ENCODE measurements at places on chromosomes 1 and 21. TPM values are rescaled to one million over a fixed set of nuclear protein-coding genes. Genes with fewer than 3 reads are reported as not detected.

Gene LCE1E
- not detected for total RNA-seq

Gene KLF17
- total RNA-seq, result not detected

Gene ESRRG
- total RNA-seq, result 1.7 TPM

Gene IL20
- not detected for total RNA-seq

Gene CNN3
- total RNA-seq, result 213 TPM

DNA sequence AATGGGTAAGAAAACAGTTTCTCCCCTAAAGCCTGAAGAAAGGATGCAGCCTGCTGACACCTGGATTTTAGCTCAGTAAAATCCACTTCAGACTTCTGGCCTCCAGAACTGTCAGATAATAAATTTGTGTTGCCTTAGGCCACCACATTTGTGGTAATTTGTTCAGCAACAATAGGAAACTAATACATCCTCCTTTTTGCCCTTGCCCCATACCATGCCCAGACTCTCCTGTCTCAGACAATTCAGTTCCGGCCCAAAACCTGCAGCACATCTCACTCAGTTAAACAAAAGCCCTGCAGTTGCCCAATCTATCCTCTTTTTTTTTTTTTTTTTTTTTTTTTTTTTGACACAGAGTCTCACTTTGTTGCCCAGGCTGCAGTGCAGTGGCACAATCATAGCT, 25.8 kb downstream of the SMIM12 start:
- no peak for DNase-seq
- H3K36me3 ChIP-seq, result no peaks in the 10 kb centered on the region
- H3K4me3 ChIP-seq, result no peak overlapping the region
- no peaks in the 10 kb centered on the region for H3K27me3 ChIP-seq

- DNase-seq, result no peak
- no peak overlapping the region for H3K4me3 ChIP-seq
- no peaks in the 10 kb centered on the region for H3K36me3 ChIP-seq
- H3K27ac ChIP-seq, result no peak overlapping the region
These were observed 1.8 kb downstream of the ESPN start for GRCh38 chr1:6426277-6426971.

DNA sequence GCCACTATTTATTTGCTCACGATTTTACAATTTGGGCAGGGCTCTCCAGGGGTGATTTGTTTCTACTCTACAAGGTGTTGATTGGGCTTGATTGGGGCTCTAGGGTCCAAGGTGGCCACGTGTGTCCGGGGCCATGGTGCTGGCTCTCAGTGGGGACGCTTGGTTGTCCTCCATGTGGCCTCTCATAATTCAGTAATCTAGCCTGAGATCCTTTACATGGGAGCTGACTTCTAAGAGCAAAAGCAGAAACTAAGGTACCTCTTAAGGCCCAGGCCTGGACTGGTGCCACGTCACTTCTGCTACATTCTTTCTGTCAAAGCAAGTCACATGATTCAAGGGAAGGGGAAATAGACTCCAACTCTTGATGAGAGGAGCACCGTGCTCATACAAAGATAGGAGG, 8.1 kb upstream of the PSRC1 start:
- DNase-seq, result no peak
- H3K4me1 ChIP-seq, result no peaks in the 10 kb centered on the region
- no peaks in the 10 kb centered on the region for H3K36me3 ChIP-seq
- H3K27me3 ChIP-seq, result no peaks in the 10 kb centered on the region
- H3K4me3 ChIP-seq, result no peak overlapping the region

- no peaks in the 10 kb centered on the region for H3K36me3 ChIP-seq
- DNase-seq, result peak; percentile 39
- no peaks in the 10 kb centered on the region for H3K4me1 ChIP-seq
- no peak overlapping the region for H3K27ac ChIP-seq
- H3K27me3 ChIP-seq, result no peaks in the 10 kb centered on the region
These were observed 20.0 kb upstream of the BRDT start for GRCh38 chr1:91929250-91929649.

GRCh38 chr1:149925345-149925744, 2.3 kb downstream of the SF3B4 start:
- no peaks in the 10 kb centered on the region for H3K27me3 ChIP-seq
- H3K4me1 ChIP-seq, result peaks cover 16% of the 10 kb centered on the region
- H3K4me3 ChIP-seq, result no peak overlapping the region
- DNase-seq, result no peak
- H3K27ac ChIP-seq, result no peak overlapping the region
- no peaks in the 10 kb centered on the region for H3K36me3 ChIP-seq

DNA sequence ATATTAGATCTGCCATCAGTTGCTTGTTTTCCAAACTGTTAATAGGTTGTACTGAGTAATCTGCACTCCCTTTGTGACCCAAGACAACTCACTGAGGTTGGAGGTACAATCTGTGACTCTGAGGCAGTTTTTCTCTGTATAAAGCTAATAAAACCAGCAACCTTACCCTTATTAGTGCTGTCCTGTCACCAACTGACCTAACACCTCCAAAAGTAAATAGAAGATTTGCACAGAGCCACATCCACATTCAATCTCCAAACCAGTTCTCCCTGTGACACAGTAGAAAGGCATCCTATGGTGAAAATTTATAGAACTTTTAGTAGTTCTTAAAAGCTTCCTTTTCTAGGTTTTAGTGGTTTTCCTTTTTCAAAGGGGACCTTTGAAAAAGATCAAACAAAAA, 140.4 kb upstream of the ADGRL2 start:
- no peak for DNase-seq
- H3K27me3 ChIP-seq, result no peaks in the 10 kb centered on the region
- no peaks in the 10 kb centered on the region for H3K36me3 ChIP-seq
- H3K4me1 ChIP-seq, result no peaks in the 10 kb centered on the region

DNA sequence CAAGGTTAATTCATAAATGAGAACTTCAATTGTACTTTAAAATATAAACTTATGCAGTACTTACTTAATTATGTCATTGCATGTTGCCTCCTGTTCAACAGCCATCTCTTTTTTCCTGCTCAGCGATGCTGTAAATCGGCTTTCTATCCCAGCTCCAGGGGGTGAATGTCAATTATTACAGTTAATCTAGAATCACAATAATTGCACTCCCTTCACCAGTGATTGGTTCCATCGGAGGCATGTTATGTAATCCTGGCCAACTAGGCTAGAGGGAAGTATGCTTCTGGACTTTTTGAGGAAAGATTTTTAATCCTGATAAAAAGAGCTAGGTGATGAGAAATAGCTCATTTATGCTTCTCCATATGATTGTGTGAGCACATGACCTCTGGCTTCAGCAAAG, 53.8 kb upstream of the SGIP1 start:
- no peaks in the 10 kb centered on the region for H3K27me3 ChIP-seq
- H3K4me1 ChIP-seq, result no peaks in the 10 kb centered on the region
- no peak overlapping the region for H3K27ac ChIP-seq
- H3K4me3 ChIP-seq, result no peak overlapping the region
- H3K36me3 ChIP-seq, result no peaks in the 10 kb centered on the region

DNA sequence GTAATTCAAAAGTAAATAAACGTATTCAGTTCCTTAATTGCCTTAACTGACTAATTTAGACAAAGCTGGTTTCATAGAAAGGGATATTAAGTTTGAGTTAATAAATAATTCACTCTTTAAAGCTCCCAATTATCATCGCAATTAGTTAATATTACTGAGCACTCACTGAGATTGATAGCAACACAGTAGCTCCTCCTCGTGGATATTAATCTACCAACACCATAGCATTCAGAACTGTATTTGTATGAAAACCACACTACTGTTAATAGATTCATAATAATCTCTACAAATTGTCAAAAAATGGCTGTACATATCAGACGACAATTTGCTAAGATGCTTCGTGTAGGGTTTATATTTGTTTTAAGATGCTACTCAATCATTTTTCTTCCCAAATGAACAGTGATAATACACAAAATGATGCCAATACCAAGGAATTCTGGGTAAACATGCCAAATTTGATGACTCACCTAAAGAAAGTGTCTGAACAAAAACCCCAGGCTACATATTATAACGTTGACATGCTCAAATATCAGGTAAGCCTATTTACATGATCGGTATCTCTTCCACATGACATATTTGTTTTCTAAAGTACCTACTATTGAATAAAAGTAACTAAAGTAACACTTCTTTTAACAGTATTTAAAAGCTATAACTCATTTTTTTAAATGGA, 18.8 kb upstream of the DYNLT5 start:
- no peak overlapping the region for H3K4me3 ChIP-seq
- DNase-seq, result no peak
- H3K27ac ChIP-seq, result no peak overlapping the region
- no peaks in the 10 kb centered on the region for H3K27me3 ChIP-seq
- no peaks in the 10 kb centered on the region for H3K4me1 ChIP-seq
- no peaks in the 10 kb centered on the region for H3K36me3 ChIP-seq

GRCh38 chr1:154414606-154415005, 9.5 kb downstream of the IL6R start:
- no peak overlapping the region for H3K27ac ChIP-seq
- H3K4me1 ChIP-seq, result peaks cover 14% of the 10 kb centered on the region
- no peaks in the 10 kb centered on the region for H3K36me3 ChIP-seq
- H3K27me3 ChIP-seq, result no peaks in the 10 kb centered on the region
- no peak overlapping the region for H3K4me3 ChIP-seq

DNA sequence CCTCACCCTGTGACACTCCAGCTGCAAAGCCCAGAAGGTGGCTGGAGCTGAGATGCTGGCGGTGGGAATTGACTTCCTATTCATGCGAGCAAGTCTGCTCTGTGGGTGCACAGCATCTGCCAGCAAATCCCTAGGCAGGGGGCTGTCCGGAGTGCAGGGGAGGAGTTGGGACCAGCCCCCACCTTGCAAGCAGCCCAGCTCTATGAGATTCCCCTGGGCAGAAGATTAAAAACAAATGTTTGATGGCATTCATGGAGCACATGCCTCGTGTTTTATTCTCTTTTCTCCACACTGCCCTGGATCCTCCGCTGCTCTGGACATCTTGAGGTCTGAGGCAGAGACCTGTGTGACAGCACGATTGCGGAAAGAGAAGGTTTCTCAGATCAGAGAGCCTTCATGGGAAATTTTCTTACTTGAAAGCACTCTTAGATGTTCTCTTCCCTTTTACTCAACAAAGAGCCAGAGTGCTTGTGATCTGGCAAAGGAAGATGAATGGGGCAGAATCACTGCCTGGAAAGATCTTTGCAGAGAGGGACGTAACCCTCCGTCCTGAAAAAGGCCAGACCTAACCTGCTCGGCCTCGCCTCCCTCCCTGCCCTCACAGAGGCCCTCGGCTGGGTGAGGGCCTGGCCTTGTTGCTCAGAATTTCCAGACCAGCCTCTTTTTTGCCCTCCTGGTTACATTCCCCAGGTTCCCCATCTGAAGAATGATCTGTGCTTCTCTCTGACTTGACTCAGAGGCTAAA, 597.1 kb downstream of the KIF26B start:
- no peak for DNase-seq
- H3K4me1 ChIP-seq, result no peaks in the 10 kb centered on the region
- H3K36me3 ChIP-seq, result no peaks in the 10 kb centered on the region
- H3K27me3 ChIP-seq, result no peaks in the 10 kb centered on the region

DNA sequence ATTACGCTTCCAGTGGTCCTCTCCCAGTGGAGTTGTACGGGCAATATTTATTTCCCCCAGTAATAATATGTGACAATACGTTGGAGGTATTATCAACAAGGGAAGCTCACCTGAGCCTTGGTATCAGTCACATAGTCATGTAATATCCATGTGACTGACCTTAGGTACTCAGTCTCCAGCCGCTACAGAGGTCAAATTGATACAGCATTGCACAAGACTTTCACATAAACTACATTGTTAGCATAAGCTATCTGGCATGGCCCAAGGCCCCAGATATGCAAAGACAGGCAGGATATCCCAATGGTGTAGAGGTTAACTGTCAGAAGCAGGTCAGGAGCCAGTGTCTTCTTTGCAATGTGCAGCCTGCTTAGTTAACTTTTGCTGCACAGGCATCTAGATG, 15.3 kb upstream of the CHIT1 start:
- no peak overlapping the region for H3K4me3 ChIP-seq
- H3K27me3 ChIP-seq, result no peaks in the 10 kb centered on the region
- no peak for DNase-seq
- no peak overlapping the region for H3K27ac ChIP-seq

GRCh38 chr1:185315445-185316071, 1.5 kb downstream of the IVNS1ABP start:
- H3K4me3 ChIP-seq, result peak overlapping the region; percentile 90
- H3K27ac ChIP-seq, result no peak overlapping the region
- DNase-seq, result no peak
- no peaks in the 10 kb centered on the region for H3K36me3 ChIP-seq
- H3K27me3 ChIP-seq, result no peaks in the 10 kb centered on the region

- no peaks in the 10 kb centered on the region for H3K36me3 ChIP-seq
- H3K4me1 ChIP-seq, result no peaks in the 10 kb centered on the region
- no peak overlapping the region for H3K27ac ChIP-seq
- no peak for DNase-seq
- H3K27me3 ChIP-seq, result no peaks in the 10 kb centered on the region
These were observed 114.5 kb downstream of the KIAA0319L start for GRCh38 chr1:35442734-35443133.

- H3K4me3 ChIP-seq, result no peak overlapping the region
- H3K4me1 ChIP-seq, result no peaks in the 10 kb centered on the region
- H3K36me3 ChIP-seq, result no peaks in the 10 kb centered on the region
- no peak overlapping the region for H3K27ac ChIP-seq
- DNase-seq, result no peak
These were observed 8.9 kb upstream of the CD46 start for GRCh38 chr1:207742850-207743555.

GRCh38 chr1:205270764-205271163, 43.0 kb downstream of the TMCC2 start:
- H3K4me1 ChIP-seq, result peaks cover 6% of the 10 kb centered on the region
- no peaks in the 10 kb centered on the region for H3K27me3 ChIP-seq
- DNase-seq, result no peak
- no peaks in the 10 kb centered on the region for H3K36me3 ChIP-seq
- no peak overlapping the region for H3K4me3 ChIP-seq

- no peak overlapping the region for H3K27ac ChIP-seq
- peaks cover 22% of the 10 kb centered on the region for H3K4me1 ChIP-seq
These were observed 56.9 kb downstream of the NGF start for GRCh38 chr1:115281143-115281542.

DNA sequence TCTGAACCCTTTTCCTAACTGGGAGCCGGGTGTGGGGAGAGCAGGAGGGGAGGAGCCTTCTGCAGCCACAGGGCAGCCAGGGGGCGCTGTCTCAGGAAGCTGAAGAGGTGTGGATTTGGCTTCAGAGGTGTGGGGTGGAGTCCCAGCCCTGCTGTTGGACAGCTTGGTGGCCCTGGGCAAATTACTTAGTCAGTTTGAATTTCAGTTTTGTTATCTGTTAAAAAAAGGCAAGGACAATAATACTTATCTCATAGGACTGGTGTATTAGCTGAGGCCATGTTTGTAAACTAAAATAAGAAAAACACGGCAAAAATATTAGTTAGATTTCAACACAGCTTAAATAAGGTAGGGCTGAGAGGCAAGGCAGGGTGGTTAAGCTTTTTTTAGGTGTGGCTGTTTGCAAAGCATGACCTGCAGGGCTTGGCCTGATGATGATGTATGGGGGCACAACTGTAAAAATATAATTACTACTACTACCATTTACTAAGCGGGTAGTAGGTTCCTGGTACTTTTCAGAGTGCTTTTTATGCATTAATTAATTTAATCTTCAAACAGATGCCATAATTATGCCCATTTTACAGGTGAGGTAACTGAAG, 111.8 kb downstream of the PLXNA2 start:
- H3K27me3 ChIP-seq, result no peaks in the 10 kb centered on the region
- peaks cover 25% of the 10 kb centered on the region for H3K4me1 ChIP-seq
- no peaks in the 10 kb centered on the region for H3K36me3 ChIP-seq
- no peak overlapping the region for H3K4me3 ChIP-seq
- H3K27ac ChIP-seq, result no peak overlapping the region
- peak; percentile 62 for DNase-seq

- no peak overlapping the region for H3K27ac ChIP-seq
- H3K4me3 ChIP-seq, result no peak overlapping the region
- no peaks in the 10 kb centered on the region for H3K36me3 ChIP-seq
- peaks cover 4% of the 10 kb centered on the region for H3K4me1 ChIP-seq
- no peak for DNase-seq
- H3K27me3 ChIP-seq, result no peaks in the 10 kb centered on the region
These were observed 62.6 kb upstream of the MACF1 start for GRCh38 chr1:39141925-39142324.

GRCh38 chr1:205370780-205371179, 14.1 kb upstream of the KLHDC8A start:
- no peak for DNase-seq
- H3K4me1 ChIP-seq, result peaks cover 13% of the 10 kb centered on the region
- no peak overlapping the region for H3K4me3 ChIP-seq

Measured in ovary (tissue), 10 donors.